ENCODE measurements at places on chromosomes 5 and 9. TPM values are rescaled to one million over a fixed set of nuclear protein-coding genes. Genes with fewer than 3 reads are reported as not detected.

GRCh38 chr9:3674561-3674960, 148.8 kb upstream of the RFX3 start:
- DNase-seq = no peak
- no peak overlapping the region for H3K27ac ChIP-seq
- no peak overlapping the region for H3K4me3 ChIP-seq

DNA sequence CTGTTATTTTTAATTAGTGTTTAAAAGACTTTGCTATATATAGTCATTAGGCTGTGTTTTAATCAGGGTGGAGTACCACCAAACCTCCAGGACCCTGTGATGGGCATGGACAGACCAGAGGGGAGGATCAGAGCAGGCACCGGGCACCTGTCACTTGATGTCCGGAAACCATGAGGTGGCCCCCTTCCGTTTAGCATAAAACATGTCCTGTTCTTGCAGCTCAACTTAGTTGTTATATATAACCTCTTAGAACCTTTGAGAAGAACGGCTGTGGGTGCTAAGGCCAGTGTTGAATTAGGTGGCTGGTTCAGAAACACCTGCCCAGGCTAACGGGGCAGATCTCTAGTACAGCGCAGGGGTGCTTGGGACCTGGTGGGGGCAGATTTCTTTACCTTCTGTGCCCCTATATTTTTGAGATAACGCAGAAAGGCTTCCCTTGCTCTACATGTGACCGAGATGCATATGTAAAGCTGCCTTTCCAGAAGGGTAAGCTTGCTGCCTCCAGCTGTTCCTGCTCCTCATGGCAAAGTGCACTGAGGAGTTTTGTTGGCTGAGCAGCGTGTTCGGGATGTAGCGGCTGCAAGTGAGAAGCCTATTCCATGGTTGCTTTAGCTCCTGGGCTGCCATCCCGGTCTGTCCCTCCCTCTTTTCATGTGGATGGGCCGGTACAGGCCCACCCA, 255.5 kb downstream of the FANCC start:
- DNase-seq = peak; percentile 55
- H3K27me3 ChIP-seq = no peaks in the 10 kb centered on the region
- H3K27ac ChIP-seq = peak overlapping the region; percentile 95
- H3K36me3 ChIP-seq = no peaks in the 10 kb centered on the region
- H3K4me1 ChIP-seq = peaks cover 100% of the 10 kb centered on the region
- H3K4me3 ChIP-seq = no peak overlapping the region

The ACOT12 gene
- total RNA-seq = not detected

DNA sequence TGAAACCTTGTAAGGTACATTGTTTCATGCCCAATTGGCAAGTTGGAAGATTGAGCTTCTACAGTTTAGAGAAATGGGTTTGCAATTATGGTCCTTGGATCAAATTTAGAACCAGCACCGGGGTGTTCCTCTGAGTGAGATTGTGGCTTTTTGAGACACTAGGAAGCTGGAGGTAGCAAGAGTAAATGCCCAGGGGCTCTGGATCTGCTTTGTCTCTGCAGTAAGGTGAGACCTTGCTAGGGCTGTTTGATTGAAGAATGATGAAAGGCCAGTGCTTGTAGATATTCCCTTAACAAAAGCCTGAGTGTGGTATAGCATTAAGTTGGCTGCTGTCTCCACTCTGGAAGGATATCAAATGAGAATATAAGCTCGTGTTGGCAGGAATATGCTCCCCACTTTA, 36.0 kb downstream of the WWC1 start:
- no peaks in the 10 kb centered on the region for H3K4me1 ChIP-seq
- no peak overlapping the region for H3K27ac ChIP-seq
- DNase-seq = no peak
- no peak overlapping the region for H3K4me3 ChIP-seq

The SCGB3A2 gene
- not detected for total RNA-seq

GRCh38 chr9:113807173-113808061, 68.7 kb upstream of the ZNF618 start:
- H3K27me3 ChIP-seq = no peaks in the 10 kb centered on the region
- H3K4me1 ChIP-seq = peaks cover 16% of the 10 kb centered on the region
- no peak overlapping the region for H3K27ac ChIP-seq
- H3K4me3 ChIP-seq = no peak overlapping the region
- no peak for DNase-seq

DNA sequence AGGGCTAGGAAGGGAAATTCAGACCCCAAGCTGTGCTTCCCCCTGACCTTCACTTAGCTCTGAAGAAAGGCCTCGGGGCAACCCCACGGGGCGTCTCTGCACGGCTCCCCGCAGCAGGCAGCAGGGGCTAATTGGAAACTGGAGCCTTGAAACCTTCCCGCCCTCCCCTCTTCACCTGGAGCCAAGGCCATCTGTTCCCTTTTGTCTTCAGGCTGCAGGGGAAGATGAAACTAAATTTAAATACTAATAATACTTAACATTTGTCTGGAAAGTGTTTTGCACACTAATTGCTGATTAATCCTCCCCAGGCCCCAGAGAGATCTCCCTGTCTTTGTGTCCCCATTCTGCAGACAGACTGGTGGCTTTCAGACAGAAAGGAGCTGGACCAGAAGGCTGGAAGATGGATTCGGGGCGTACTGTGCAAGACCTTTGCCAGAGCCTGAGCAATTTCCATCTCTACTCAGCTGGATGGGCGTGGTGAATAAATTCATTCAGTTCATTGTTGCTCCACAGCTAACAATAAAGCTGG, 34.1 kb upstream of the CPLX2 start:
- no peak for DNase-seq
- no peaks in the 10 kb centered on the region for H3K36me3 ChIP-seq
- H3K4me1 ChIP-seq = no peaks in the 10 kb centered on the region
- no peak overlapping the region for H3K4me3 ChIP-seq
- H3K27me3 ChIP-seq = no peaks in the 10 kb centered on the region
- H3K27ac ChIP-seq = no peak overlapping the region

DNA sequence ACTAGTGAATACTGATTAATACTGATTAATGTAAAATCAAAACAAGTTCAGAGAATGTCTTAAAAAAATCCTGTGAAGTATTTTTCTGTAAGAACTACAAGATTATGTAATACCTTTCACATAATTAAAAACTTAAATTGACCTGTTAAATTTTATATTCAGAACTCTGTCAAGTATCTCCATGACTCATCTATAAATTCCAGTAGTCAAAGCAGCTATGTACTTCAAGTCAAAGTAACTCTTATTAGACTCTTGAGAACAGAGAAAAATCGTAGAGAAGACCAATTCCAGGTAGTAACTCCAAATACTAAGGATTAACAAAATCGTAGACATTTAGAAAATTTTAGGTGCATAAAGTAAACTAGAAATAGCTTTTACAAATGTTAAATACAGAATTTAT, 77.1 kb downstream of the HOMER1 start:
- H3K27me3 ChIP-seq = no peaks in the 10 kb centered on the region
- H3K36me3 ChIP-seq = no peaks in the 10 kb centered on the region
- H3K4me1 ChIP-seq = no peaks in the 10 kb centered on the region
- no peak overlapping the region for H3K27ac ChIP-seq
- DNase-seq = no peak
- H3K4me3 ChIP-seq = no peak overlapping the region

DNA sequence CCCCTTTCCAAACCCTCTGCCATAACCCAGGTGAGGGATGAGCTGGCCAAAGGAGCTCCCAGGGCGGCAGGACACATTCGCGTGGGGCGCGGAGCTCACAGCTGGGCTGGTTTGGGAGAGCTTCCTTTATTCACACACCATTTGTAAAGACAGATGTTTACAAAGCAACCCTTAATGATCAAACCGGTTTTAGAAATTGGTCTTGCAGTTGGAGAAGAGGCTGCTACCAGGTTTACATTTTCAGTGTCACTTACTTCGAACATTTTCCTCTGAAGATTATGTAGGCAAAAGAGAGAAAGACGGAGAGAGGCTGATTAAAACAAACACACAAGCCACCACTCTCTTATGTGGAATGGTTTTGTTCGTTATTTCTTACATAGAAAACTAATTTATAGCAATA, 648.7 kb downstream of the IRX1 start:
- no peak for DNase-seq
- H3K4me3 ChIP-seq = no peak overlapping the region
- no peaks in the 10 kb centered on the region for H3K27me3 ChIP-seq
- no peak overlapping the region for H3K27ac ChIP-seq

The TAF9 gene
- total RNA-seq = 35.8 TPM
